ENCODE measurements at places on chromosomes 7 and 10.
A peak's percentile ranks its signal among the peaks of the same experiment; 100 is the strongest.

GRCh38 chr10:74363727-74364126 lies 212.7 kb downstream of the ADK start:
- DNase-seq, result no peak

- DNase-seq, result no peak
These were observed 26.6 kb downstream of the AMZ1 start for GRCh38 chr7:2714636-2715035.

GRCh38 chr10:120493411-120494312 lies 36.6 kb downstream of the PLPP4 start:
- DNase-seq, result no peak

DNA sequence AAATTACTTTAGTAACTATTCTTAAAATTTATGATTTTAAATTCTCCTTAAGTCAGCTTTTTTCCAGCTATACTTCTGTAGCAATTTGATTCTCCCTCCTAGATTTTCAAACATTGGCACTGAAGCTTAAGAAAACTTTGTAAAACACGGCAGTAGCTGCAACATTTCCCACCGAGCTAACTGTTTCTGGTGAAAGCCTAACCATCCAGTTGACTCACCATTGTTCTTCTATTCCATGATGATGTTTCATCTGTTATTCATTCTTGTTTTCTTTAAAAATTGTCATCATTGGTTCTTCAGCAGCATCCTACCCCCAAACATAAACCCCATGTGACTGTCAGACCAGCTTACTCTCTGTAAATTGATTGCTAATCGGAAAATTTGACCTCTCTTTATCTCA lies 312.3 kb downstream of the DGKB start:
- no peak for DNase-seq

DNA sequence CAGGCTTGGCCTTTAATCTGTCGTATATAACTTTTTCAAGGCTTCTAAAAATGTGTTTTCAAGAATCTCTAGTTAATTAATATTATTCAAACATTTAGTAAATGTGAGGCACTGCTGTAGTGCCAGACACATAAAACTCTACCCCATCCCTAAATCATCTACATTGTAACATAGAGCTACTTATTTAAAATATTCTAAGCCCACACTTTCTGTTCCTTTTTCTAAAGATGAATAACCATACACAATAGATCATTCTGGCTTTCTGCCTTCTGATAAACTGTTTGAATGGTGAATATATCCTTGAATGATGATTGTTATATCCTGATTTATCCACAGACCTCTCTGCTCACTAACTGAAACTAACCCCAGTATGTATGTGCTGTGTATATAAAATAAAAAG lies 41.4 kb downstream of the BRAF start:
- no peak for DNase-seq

- no peak for DNase-seq
These were observed at the start of gene GSTO2 for GRCh38 chr10:104268713-104269645. Gene GSTO2 (plus strand): TSS chr10:104269184. CDS start chr10:104274916, 5,732 bp downstream.

GRCh38 chr10:11742009-11742778 lies at the start of gene ECHDC3:
Gene ECHDC3 (plus strand): TSS chr10:11742382. CDS start chr10:11742577, 195 bp downstream.
- peak; percentile 42 for DNase-seq

- DNase-seq, result no peak
These were observed 14.2 kb downstream of the EBF3 start for GRCh38 chr10:129949891-129950291.

- DNase-seq, result no peak
These were observed 13.7 kb downstream of the CDHR1 start for GRCh38 chr10:84208023-84208422.

DNA sequence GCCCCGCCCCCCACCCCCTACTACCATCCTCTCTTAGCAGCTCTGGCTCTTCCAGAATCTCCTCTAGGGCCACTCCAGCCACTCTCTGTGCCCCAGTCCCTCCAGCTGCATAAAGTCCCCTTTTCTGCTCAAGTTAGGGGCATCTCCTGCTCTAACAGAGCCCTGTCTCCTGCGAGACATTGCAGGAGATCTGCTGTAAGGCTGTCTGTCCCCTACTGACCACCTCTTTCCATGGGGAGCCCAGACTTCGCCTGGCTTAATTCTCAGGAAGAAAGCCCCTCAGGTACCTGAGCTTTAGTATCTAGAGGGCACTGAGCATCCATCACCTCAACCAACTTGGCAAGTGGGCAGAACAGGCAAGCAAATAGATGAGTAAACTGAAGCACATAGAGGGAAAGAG lies 200.7 kb upstream of the ZMIZ1 start:
- DNase-seq, result no peak

GRCh38 chr10:28111712-28112111 lies 112.8 kb upstream of the ODAD2 start:
- DNase-seq, result no peak

- no peak for DNase-seq
These were observed 93.7 kb upstream of the NMT2 start for GRCh38 chr10:15262036-15262713.

DNA sequence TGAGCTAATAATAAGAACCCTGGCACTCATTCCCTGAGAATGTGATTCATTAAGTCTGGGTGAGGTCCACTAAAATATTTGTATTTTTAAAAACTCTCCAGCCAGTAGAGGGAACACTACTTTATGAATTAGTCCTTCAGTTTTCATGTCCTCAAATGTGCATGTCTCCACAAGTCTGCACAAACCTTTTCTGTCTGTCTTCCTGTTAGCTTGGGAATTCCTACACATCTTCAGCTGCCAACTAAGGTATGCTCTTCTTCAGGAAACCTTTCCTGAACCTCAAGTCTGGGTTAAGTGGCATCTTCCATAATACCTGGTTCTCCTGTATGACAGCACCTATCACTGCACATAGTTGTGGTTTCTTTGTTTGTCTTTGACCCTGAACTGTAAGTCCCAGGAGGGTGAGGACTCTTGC lies 119.6 kb upstream of the MKX start:
- DNase-seq, result no peak

GRCh38 chr10:28331841-28332240 lies 29.0 kb upstream of the MPP7 start:
- DNase-seq, result peak; percentile 6

DNA sequence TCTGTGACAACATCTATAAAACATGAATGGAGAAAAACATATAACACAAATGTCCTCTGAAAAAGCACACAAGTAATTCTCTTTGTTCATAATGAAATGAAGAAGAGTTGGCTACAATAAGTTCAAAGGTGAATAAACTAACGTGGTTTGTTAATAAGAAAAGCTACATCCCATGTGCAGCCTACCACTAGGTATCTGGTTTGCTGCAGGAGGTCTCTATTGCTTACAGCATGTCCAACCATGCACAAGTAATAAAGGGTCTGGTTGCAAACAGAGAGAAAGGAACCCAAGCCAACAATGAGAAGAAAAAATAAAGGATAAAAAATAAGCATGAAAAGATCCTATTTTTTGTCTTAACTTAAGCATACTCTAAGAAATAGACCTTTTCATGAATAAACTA lies 139.2 kb downstream of the CHCHD3 start:
- no peak for DNase-seq

DNA sequence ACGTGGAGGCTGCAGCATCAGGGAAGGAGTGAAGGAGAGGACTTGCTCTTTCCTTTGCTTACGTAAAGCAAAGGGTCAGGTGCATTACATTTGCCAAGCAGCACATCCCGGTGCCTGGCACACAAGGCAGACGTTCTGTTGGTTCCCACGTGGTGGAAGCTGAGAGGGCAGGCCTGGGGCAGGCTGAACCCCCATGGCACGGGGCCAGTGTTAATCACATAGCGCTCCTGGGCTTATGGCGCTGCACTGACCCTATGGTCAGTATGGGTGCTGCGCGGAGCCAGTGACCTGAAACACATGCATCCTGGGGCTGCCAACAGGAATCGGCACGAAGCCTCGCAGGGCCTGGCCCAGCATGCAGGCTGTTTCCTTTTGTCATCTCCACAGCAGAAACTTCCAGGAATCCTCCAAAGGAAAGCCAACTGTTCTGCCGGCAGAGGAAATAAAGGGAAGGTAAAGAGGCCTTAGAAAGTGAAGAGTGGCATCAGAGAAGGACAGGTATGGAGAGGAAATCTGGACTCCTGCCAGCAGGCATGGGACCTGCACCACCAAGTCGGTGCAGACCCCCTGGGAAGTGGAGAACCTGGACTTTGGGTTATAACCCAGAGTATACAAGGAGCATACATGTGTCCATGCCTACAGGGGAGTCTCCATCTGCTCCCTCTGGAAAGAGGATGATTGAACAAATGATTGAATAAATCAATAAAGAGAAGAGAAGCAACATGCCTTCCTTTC lies 560.2 kb downstream of the TCERG1L start:
- DNase-seq, result no peak

All from COLO829 (cell line).